ENCODE measurements at places on chromosomes 11 and 22. TPM values are rescaled to one million over a fixed set of nuclear protein-coding genes. Genes with fewer than 3 reads are reported as not detected.

KRTAP5-8 gene
- total RNA-seq = not detected

CASP5 gene
- total RNA-seq = not detected

DRD2 gene
- total RNA-seq = 0.06 TPM

DYNC2H1 gene
- 5.1 TPM for total RNA-seq

PGA5 gene
- total RNA-seq = not detected

CD44 gene
- total RNA-seq = 741 TPM

MS4A14 gene
- not detected for total RNA-seq

OR5P2 gene
- total RNA-seq = not detected

GVQW3 gene
- total RNA-seq = 0.62 TPM

F2 gene
- 3.1 TPM for total RNA-seq

IGF2 gene
- 2.9 TPM for total RNA-seq

OR51E2 gene
- not detected for total RNA-seq

OR6T1 gene
- total RNA-seq = not detected

SNU13 gene
- 181 TPM for total RNA-seq

GSTT2B gene
- 0.15 TPM for total RNA-seq

TSGA10IP gene
- not detected for total RNA-seq

SLC37A2 gene
- total RNA-seq = 0.13 TPM

H19 gene
- 16.4 TPM for total RNA-seq

BIRC3 gene
- total RNA-seq = 51.8 TPM

BEST1 gene
- 4.6 TPM for total RNA-seq

C22orf31 gene
- not detected for total RNA-seq
